DND-41 (cell line): ENCODE measurements at places on chromosomes 7 and 10.

DNA sequence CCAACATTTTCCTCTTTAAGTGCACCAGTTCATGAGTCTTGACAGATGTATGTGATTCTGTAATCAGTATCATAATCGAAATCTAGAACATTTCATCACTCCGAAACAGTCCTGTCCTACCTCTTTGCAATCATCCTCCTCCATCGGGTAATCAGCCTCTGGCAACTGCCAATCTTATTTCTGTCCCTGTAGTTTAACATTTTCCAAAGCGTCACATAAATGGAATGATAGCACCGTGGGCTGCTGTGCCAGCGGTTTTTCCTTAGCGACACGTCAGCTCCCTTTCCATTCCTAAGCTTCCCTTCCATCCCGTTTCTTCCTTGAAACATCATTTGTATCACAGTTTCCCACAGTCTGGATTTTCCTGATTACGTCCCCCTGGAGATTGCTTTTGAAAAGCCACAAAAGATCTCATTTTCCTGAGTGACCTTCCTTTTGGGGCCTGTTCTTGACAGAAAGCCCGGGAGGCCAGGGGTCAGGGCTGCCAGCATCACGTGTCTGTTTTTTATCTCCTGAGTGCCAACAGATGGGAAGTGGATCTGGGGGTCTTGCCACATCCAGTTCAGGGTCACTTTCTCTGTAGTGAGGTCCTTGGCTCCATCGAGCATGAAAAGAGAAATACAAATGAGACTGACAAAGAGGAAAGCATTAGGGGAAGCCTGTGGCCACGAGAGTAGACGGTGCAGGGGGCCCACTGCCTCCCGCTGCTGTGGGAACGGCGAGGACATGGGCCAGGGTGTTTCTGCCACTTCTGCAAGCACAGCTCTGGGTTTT, 31.6 kb downstream of the TMEM120A start:
- no peaks in the 10 kb centered on the region for H3K27me3 ChIP-seq
- H3K36me3 ChIP-seq = 0 out of 2 replicates have a peak, but pooled peaks cover 4% of the 10 kb centered on the region
- no peak overlapping the region for H3K27ac ChIP-seq

DNA sequence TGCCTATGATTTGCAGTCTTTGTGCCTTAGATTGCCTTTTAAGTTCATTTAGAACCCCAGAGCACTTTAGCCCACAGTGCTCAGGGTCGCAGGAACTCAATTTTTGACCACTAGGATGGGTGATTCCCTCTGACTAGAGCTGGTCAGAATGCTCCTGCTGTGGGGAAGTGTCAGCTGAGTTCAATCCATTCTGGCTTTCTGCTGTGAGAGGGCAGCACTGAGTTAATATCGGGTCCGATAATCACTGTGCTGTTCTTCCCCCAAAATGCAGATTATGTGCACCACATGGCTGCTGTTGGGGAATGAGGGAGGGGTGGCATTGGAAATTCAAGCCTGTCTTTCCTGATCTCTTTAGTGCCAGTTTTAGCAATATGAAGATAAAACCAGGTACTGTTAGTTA, 886.4 kb downstream of the DNAJB9 start:
- no peak for DNase-seq
- H3K27ac ChIP-seq = no peak overlapping the region
- no peaks in the 10 kb centered on the region for H3K36me3 ChIP-seq

GRCh38 chr7:1678081-1678543, 8.0 kb downstream of the ELFN1 start:
- no peak overlapping the region for H3K27ac ChIP-seq
- H3K4me1 ChIP-seq = no peaks in the 10 kb centered on the region
- H3K36me3 ChIP-seq = peaks cover 12% of the 10 kb centered on the region
- no peak overlapping the region for H3K4me3 ChIP-seq
- no peak for DNase-seq

GRCh38 chr7:135798095-135798494, 49.5 kb upstream of the FAM180A start:
- H3K4me1 ChIP-seq = peaks cover 3% of the 10 kb centered on the region; the same call in 1 of the 2 replicates
- DNase-seq = no peak
- no peaks in the 10 kb centered on the region for H3K27me3 ChIP-seq
- no peaks in the 10 kb centered on the region for H3K36me3 ChIP-seq
- H3K4me3 ChIP-seq = no peak overlapping the region
